ENCODE measurements at places on chromosomes 3 and 15.

GRCh38 chr3:2967871-2968270, 142.3 kb downstream of the IL5RA start:
- no peak for ATAC-seq

DNA sequence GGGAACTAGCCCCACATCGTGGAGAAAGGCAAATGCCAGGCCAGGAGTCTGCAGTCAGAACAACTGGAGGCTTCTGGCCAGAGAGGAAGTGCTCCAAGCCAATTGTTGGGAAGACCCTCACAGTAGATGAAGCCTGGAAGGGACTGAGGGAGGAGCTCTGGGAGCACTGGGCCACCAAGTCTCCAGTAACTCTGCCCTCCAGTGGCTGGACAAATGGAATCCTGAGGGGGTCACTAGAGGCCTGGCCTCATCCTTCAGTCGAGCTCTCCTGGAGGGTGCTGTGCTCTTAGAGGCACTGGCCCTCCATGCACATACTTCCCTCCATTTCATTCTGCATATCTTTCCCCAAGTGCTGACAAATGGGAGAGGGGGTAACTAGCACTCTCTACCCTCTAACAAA, 103.0 kb downstream of the MYLK start:
- no peak for ATAC-seq

DNA sequence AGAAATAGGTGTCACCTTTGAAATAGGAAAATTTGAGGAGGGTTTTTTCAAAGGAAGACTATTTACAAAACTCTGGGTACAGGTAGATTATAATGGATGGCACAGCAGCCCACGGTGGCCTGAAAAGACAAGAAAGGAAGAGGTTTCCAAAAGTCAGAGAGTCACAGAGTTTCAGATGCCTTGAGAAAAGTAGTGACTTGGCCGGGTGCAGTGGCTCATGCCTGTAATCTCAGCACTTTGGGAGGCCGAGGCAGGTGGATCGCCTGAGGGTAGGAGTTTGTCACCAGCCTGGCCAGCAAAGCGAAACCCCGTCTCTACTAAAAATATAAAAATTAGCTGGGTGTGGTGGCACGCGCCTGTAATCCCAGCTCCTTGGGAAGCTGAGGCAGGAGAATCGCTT, 35.2 kb downstream of the OSTN start:
- no peak for ATAC-seq

- no peak for ATAC-seq
These were observed 207.7 kb downstream of the SOX2 start for GRCh38 chr3:181919375-181919774.

DNA sequence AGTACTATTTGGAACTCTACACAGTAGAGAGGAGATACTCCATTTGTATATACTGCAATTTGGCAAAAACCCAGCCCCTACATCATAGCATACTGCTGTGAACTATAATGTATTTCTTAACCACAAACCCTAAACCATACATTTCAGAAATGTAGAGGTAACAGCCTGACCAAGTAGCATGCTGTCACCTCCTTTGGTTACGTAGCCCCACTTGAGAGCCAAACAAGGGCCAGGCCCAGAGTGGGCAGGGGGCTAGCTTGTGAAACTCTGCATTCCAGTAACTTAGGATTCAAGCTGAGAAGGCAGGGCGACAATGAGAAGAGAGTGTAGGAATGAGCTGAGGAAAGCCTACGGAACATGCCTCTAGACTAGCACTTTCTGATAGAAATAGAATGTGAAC, 135.8 kb downstream of the GREM1 start:
- no peak for ATAC-seq

GRCh38 chr15:38164061-38164460, 88.6 kb upstream of the SPRED1 start:
- no peak for ATAC-seq

- no peak for ATAC-seq
These were observed 69.4 kb downstream of the AAGAB start for GRCh38 chr15:67185051-67185450.

- no peak for ATAC-seq
These were observed 76.3 kb downstream of the MYLK start for GRCh38 chr3:123807820-123808219.

DNA sequence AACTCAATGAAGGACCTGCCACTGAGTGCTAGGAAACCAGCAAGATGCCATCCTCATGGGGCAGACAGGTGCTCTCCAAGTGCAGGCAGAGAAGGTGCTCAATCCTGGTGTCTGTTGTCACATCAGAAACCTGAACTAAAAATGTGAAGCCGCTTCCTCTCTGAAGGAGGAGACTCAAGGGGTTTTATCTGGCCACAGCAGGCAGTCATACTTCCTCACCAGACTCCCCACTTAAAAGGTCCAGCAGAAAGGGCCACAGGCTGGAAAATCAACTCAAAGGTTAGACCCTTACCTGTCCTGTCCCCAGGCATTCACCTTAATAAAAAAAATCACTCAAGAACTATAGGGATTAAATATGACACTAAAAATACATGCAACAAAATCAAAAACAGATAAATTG, 4.8 kb downstream of the CCDC12 start:
- ATAC-seq: no peak

GRCh38 chr3:82475306-82475705, 713.9 kb upstream of the GBE1 start:
- no peak for ATAC-seq

DNA sequence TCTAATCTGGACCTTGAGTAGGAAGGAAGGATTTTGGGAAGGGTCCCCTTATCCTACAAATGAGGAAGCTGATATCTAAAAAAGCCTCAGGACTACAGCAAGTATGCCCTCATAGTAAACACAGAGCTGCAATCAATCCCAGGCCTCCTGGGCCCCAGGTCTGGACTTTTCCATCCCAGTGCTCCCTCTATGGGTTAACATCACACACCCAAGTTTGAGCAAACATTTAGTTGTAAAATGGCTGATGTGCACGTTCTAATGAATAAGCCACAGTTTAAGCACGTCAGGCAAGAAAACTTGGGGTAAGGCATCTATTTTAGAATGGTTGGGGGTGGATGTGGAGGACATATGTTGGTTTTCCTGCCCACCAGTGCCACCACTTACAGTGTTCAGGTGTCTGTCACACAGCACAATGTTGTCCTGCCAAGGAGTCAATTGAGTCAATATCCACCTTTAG, 44.3 kb upstream of the UBE2E1 start:
- no peak for ATAC-seq

DNA sequence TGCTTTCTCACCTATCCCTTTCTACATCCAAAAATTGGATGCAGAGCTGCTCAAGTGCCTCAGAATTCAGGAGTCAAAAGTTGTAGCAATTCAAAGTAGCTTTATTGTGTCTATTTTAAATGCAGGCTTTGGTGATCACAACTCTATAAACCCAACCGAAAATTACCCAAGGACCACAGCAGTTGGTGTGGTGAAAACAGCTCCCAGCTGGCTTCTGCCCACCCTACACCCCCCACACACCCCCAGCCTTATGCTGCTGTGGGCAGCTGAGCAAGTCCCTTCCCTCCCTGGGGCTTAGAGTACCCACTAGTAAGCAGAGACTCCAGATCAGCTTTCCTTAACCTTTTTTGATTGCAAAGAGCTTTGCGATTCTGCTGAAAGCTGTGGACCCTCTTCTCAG, 5.8 kb upstream of the HES1 start:
- no peak for ATAC-seq

- ATAC-seq: no peak
These were observed 10.8 kb downstream of the PAK6 start for GRCh38 chr15:40249477-40250303.

GRCh38 chr15:61685534-61685933, 374.7 kb downstream of the VPS13C start:
- ATAC-seq: no peak

- no peak for ATAC-seq
These were observed 28.8 kb downstream of the ATG7 start for GRCh38 chr3:11300970-11301369.

GRCh38 chr3:17730318-17730967, 12.0 kb downstream of the TBC1D5 start:
- ATAC-seq: no peak

DNA sequence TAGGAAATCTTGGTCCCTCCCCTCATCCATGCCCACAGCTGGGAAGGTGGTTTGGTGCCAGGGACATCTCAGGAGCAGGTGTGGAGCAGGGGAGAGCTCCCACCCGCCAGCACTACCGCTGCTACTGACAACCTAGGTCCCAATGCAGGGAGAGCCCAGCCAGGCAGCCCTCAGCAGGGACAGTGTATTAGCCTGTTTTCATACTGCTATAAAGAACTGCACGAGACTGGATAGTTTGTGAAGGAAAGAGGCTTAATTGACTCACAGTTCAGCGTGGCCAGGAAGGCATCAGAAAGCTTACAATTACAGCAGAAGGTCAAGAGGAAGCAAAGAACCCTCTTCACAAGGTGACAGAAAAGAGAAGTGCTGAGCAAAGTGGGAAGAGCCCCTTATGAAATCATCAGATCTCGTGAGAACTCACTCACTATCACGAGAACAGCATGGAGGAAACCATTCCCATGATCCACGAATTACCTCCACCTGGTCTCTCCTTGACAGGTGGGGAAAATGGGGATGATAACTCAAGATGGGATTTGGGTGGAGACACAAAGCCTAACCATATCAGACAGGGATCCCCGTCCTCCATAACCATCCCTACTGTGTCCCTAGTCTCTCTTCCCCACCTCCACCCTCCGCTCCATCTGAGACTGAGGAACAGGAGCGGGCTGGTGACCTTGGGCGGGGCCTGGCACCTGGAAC, 218.6 kb downstream of the TBC1D2B start:
- no peak for ATAC-seq

GRCh38 chr3:100463646-100464155, 28.7 kb upstream of the TMEM45A start:
- no peak for ATAC-seq

DNA sequence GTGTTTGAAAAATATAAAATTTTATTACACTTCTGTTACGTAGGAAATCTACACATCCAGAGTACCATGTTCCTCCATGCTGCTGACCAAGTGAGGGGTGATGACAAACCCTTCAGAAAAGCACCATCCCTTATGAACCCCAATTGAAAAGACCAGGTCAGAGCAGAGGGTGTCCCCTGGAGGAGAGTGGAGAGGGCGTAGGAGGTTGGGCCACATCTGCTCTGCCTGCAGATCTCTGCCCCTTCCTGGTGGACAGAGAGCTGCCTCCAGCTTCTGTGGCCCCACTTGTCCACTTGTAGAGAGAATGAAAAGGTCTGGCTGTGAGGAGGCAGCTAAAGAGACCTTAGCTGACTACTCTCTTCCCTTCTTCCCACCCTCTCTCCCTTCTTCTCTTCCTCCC, 55.5 kb downstream of the GLDN start:
- ATAC-seq: no peak

- ATAC-seq: no peak
These were observed 153.8 kb downstream of the EEFSEC start for GRCh38 chr3:128307029-128307633.

DNA sequence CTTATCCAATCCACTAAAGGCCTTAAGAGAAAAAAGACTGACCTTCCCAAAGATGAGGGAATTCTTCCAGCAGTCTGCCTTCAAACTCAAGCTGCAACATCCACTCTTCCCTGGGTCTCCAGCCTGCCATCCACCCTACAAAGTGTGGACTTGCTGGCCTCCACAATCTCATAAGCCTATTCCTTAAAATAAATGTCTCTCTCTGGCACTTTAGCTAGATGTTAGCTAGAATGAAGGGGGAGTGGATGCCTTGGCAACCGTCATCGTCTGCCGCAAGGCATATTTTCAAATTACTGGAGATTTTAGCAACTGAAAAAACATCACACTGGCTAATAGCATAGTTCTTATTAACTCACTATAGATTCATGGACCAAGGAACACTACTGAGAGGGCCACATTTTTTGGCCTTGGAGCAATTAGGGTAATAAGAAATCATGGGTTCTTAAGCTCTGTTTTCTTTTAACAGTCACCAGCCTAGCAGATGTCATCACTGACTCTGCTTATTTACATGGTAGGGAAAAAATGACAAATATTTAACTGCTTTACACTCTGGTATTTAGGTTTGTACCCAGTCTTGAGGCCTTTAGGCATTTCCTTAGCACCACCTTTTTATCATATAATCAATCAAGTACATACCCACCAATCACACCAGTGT, 245.3 kb downstream of the MYRIP start:
- ATAC-seq: no peak

DNA sequence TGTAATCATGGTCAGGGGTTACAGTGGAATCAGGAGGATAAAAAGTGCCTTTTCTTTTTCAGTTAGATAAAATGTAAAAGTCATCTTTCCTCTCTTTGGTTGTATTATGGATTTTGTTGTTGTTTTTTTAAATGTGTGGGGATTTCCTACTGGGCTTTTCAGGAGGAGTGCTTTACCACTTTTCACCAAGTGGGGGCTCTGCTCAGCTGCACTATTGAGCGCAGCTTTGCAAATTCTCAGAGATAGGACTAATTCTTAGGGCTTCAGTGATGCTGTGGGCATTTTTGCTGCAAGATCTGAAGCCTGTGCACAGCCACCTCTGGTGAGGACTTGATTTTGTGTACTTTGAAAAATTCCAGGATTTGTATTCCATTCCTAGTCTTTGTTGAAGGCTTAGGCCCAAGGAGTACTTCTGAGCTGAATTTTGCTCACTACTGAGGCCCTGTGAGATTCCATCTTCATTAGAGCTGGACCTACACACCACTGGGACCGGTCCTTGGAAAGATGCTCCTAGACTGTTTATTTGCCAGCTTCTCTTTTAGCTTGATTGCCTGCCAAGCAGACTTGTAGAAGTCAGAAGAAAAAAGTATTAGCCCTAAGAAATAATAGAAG, 7.5 kb downstream of the GNB5 start:
- no peak for ATAC-seq

GRCh38 chr3:97719156-97719821, 45.3 kb upstream of the ARL6 start:
- peak; percentile 69 for ATAC-seq
